MM.1S (cell line): ENCODE measurements at places on chromosomes 12 and 14.

- no peak for DNase-seq
Measured at GRCh38 chr14:30681752-30682355, 59.7 kb downstream of the SCFD1 start.

- DNase-seq: peak; percentile 14
Measured at GRCh38 chr12:2876431-2877046, 435 bp downstream of the FOXM1 start.

DNA sequence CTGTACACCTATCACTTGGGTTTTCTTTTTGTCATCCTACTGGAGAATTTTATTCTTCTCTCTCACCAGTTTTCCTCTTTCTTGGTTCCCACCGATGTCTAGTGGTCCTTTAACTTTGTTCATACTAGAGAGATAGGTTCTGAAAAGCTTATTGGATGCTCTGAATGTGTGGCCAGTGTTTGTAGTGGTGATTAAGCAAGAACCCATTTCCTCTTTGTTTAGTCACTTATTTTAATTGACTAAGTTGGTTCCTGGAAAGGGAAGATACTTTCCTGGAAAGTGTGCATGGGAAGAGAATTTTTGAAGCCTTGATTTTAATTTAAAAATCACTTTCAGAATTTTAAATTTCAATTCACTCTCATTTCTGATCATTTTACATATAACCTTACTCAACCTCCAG is 127.2 kb downstream of the OTOGL start:
- DNase-seq: no peak

DNA sequence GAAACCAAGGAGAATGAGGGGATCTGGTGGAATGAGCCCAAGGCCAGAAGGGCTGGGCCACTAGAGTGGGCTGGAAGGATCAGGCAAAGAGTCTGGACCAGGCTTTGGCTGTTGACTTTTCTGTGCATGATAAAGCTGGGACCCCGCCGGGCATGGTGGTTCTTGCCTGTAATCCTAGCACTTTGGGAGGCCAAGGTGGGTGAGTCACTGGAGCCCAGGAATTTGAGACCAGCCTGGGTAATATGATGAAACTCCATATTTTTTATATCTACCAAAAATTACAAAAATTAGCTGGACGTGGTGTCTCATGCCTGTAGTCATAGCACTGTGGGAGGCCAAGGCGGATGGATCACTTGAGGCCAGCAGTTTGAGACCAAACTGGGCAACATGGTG is 393 bp upstream of the KLHL33 start:
- no peak for DNase-seq

- no peak for DNase-seq
Measured at GRCh38 chr14:62159314-62159713, 397.1 kb downstream of the SNAPC1 start.

DNA sequence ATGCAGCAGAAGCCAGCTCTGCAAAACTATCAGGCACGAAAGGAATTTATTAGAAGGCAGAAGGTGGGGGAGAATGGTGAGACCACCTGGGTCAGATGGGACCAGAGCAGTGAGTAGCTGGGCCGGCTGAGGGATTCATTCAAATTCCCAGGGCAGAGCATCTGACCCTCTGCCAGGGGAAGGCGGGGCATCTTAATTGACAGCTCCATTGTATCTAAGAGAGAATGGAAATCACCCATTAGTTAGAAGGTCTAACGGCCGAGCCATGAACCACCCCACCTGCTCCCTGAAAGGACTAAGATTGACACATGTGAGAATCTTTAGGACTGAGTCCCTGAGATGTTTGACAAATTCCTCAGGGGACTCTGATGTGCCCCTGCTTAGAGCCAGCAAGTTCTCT is 83.7 kb downstream of the PHETA1 start:
- DNase-seq: no peak

- peak; percentile 71 for DNase-seq
Measured at GRCh38 chr12:131092901-131093603, 139.3 kb downstream of the ADGRD1 start.

DNA sequence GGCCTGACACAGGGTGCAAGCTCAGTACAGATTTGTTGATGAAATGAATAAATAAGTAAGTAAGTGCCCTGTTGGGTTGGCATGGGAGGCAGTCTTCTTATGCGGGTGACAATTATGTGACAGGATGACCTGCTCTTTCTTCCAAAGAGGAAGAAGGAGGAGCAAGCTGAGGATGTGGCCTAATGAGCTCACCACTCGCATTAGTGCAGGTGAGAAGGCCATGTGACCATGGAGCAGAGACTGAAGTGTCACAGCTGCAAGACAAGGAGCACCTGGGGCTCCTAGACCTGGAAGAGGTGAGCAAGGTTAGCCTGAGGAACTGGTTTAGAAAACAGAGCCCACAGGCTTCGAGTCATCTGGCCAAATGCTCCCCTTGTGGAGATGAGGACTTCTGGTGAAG is 34.9 kb downstream of the LRTM2 start:
- peak; percentile 50 for DNase-seq
